ENCODE measurements at places on chromosomes 7 and 10.

- no peak for DNase-seq
Measured at GRCh38 chr10:110742801-110743200, 98.7 kb downstream of the RBM20 start.

DNA sequence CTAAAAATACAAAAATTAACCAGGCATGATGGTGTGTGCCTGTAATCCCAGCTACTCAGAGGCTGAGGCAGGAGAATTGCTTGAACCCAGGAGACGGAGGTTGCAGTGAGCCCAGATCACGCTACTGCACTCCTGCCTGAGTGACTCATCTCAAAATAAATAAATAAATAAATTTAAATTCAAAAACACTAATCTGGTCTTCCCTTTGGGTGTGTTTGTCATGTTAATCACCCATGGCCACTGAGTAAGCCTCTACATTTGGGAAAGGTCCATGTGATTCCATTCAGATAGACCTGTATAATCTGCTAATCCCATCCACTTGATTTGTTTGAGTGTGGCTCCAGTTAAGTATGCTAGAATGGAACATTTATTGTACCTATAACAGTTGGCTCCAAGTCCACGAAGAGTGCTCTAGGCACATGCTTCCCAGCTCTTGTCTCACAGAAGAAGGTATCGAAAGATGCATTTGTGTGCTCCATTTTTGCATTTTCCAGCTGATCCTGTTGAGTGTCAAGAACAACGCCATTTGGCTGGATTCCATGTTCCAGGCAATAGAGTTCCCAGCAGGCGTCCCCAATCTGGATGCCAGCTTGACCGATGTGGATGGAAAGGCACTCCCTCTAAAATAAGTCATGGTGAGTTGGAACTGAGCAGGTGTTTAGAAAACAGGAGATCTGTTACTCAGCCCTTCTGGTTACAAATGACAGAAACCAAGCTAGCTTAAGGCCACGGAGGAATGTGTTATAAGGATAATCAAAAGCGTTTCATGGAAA, 4.0 kb downstream of the TUBAL3 start:
- no peak for DNase-seq

GRCh38 chr10:359762-360161, 224.5 kb downstream of the ZMYND11 start:
- no peak for DNase-seq

DNA sequence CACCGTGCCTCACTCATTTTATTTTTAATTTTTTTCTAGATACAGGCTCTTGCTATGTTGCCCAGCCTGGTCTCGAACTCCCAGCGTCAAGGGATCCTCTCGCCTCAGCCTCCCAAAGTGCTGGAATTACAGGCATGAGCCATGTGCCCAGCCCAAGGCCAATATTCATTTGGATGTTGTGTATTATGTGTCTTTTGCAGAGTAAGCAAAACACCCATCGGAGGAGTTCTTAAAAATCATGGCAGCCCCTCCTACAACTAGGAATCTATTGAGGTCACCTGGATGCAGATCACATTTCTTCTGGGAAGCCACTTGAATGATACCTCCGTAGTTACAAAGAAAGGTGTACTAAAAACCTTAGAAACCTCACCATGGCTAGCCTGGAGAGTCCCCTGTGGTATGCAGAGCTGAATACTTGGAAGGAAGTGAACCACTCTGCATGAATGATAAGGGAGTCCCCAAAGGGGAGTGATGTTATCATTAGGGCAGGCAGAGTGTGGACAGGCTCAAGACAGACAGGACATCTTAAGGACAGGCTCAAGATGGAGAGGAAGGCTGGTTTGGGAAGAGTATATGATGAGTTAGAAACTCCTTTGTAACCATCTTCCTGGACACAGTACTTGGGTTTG, 185.7 kb downstream of the TAX1BP1 start:
- no peak for DNase-seq

DNA sequence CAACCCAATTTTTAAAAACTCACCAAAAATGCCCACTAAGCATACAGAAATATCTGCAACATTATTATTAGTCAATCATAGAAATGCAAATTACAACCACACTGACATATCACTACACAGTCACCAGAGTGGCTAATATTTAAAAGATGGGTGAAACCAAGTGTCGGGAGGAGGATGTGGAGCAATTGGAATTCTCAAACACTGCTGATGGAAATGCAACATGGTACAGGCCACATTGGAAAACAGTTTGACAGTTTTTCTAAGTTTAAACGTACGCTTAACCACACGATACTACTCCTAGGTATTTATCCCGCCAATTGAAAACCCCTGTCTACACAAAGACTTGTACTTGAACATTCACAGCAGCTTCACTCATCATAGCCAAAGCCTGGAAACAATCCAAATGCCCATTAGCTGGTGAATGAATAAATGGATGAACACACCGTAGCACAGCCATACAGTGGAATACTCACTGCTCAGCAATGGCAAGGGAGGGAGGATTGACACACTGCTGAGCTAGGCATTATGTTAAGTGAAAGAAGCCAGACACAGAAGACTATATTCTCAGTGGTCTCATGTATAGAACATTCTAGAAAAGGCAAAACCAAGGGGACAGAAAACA, 16.3 kb downstream of the GCK start:
- no peak for DNase-seq

DNA sequence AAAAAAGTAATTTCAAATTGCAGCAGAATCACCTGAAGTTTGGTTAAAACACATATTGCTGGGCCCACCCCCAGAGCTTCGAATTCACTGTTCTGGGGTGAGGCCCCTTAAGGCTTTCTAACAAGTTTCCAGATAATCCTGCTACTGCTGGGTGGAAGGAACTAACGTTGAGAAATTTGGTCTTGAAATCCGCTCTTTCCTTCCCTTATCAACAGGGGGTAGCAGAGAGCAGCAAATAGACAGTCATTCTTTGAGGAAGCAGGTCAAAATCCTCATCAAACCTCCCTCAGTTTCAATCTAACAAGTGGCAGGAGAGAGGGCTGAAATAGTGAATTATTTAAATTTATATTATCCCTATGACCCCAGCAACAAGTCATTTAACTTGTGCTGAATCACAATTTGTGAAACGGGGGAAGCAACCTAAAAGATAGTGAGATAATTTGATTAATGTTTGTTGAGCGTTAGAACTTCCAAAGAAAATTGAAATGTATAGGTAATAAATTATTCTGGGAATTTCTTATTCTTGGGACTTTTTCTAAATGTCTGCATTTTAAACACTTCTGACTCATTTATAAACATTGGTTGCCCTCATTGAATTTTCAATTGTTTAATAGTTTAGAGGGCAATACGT, 21.7 kb upstream of the MALSU1 start:
- DNase-seq: peak; percentile 65

DNA sequence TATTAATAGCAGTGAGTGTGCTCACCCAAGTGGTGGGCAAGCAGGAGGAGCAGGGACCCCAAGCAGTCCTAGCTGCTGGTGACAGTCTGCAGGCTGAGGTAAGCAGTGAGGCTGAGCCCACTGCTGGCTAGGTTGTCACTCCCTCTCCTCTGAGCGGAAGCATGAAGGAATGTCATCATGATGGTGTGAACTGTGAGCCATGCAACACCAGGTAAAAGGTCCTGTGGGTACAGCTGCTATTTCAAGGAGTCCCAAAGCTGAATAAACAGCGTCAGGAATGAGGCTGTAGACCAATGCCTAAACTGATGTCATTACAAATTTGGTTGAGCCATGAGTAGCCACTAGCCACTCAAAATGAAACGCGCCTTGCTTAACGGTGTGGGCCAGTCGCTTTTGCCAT, 126.1 kb downstream of the RNF32 start:
- no peak for DNase-seq

- DNase-seq: no peak
Measured at GRCh38 chr7:16970732-16971482, 89.1 kb upstream of the AGR3 start.

Data from CD4-positive, alpha-beta T cell treated with Interleukin-1 beta for 1 hour (primary cell).